ENCODE measurements at places on chromosomes 7 and 10. TPM values are rescaled to one million over a fixed set of nuclear protein-coding genes. Genes with fewer than 3 reads are reported as not detected.

DNA sequence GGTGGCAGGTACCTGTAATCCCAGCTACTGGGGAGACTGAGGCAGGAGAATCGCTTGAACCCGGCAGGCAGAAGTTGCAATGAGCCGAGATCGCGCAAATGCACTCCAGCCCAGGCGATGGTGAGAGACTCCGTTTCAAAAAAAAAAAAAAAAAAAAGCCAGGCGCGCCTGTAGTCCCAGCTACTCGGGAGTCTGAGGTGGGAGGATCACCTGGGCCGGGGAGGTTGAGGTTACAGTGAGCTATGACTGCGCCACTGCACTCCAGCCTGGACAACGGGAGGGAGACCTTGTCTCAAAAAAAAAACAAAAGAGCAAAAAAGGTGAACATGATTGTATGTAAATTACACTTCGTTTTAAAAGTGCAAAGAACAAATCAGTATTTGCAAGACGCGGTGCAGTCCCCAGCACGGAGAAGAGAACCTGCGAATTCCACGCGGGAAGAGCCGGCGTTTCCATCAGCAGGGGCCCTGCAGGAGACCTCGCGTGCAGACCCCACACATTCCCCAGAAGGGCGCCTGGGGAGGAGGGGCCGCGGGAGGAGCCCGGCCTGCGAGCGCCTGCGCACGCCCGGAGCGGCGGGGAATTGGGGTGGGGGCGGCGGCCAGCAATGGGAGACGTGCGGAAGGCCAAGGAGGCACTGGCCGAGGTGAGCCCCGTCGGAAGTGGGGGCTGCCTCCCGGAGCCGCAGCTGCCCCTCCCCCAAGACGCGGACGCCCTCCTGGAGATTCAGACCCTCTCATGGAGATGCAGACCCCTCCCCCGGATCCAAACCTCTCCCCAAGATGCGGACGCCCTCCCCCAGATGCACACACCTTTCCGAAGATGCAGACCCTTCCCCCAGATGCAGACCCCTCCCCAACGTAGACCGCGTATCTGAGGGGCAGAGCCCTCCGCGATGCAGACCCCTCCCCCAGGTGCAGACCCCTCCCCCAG is 16.7 kb upstream of the SUN1 start:
- no peaks in the 10 kb centered on the region for H3K27me3 ChIP-seq
- no peaks in the 10 kb centered on the region for H3K36me3 ChIP-seq
- peak overlapping the region; percentile 97 for H3K27ac ChIP-seq
- H3K4me3 ChIP-seq = peak overlapping the region; percentile 34

The CLDN12 gene
- total RNA-seq = 39.5 TPM

DNA sequence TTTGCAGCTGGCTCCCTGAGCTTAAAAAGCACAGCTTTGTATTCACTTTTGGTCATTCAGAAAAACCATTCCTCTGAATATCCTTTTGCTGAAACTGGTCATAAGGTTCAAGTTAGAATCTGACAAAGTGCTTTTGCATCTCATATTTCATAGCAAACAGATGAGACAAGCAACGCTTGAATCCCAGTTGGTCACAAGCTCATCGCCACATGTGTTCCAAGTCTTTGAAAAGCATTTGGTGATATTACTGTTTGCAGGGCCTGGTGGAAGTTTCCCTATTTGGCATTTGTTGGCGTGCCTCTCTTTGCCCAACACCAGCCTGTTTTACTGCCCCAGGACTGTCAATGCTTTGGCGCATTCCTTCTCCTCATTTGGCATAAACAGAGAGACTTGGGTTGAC is 10.3 kb downstream of the TACC2 start:
- H3K4me3 ChIP-seq = no peak overlapping the region
- no peaks in the 10 kb centered on the region for H3K27me3 ChIP-seq
- no peak for DNase-seq
- H3K4me1 ChIP-seq = no peaks in the 10 kb centered on the region
- H3K36me3 ChIP-seq = no peaks in the 10 kb centered on the region

DNA sequence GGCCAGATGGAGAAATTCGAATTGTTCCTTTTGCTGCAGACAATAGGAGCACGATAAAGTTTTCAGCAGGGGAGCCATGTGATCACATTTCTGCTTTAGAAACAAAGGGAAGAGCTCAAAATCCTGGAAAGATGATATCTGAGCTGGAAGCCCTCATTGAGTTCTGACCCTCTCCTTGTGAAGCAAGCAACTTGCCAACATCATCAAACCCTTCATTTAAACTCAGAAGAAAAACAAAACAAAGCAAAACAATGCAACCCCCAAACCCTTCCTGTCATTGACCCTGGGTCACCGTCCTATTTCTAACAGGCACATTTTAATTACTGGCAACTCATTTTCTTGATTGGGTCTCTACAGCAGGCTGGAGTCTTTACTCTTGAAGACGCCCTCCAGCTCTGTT is 198.3 kb upstream of the ZNF32 start:
- H3K36me3 ChIP-seq = no peaks in the 10 kb centered on the region
- H3K27me3 ChIP-seq = no peaks in the 10 kb centered on the region
- no peak for DNase-seq
- no peak overlapping the region for H3K27ac ChIP-seq
- no peak overlapping the region for H3K4me3 ChIP-seq

- DNase-seq = no peak
- H3K36me3 ChIP-seq = no peaks in the 10 kb centered on the region
- no peaks in the 10 kb centered on the region for H3K27me3 ChIP-seq
These were observed 33.6 kb upstream of the PIK3AP1 start for GRCh38 chr10:96753956-96754355.

The EGR2 gene
- not detected for total RNA-seq

- H3K36me3 ChIP-seq = no peaks in the 10 kb centered on the region
- H3K27me3 ChIP-seq = no peaks in the 10 kb centered on the region
- H3K4me3 ChIP-seq = no peak overlapping the region
- no peak overlapping the region for H3K27ac ChIP-seq
- no peak for DNase-seq
These were observed 37.6 kb downstream of the PLXDC2 start for GRCh38 chr10:19853831-19854230.

GRCh38 chr10:117218654-117219053 is 21.4 kb downstream of the KCNK18 start:
- DNase-seq = no peak
- H3K4me3 ChIP-seq = no peak overlapping the region
- H3K27me3 ChIP-seq = no peaks in the 10 kb centered on the region
- H3K4me1 ChIP-seq = peaks cover 3% of the 10 kb centered on the region
- H3K27ac ChIP-seq = no peak overlapping the region
- no peaks in the 10 kb centered on the region for H3K36me3 ChIP-seq

The LIPJ gene
- 0.59 TPM for total RNA-seq

The MMP21 gene
- not detected for total RNA-seq

DNA sequence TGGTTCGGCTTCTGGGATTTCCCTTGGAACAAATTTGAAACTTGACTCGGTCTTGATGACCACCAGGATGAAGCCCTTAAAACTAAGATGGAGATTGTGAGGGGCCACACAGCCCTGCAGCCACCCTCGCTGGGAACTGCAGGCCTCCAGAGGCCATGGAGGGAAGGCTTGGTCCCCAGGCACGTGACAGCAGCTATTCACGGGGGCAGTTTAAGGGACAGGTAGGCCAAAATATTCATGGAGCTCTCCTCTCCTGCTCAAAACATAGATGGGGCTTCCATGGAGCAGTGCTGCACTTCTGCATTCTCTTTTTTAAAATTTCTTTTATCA is 137.0 kb downstream of the ADCY1 start:
- no peaks in the 10 kb centered on the region for H3K4me1 ChIP-seq
- no peak overlapping the region for H3K27ac ChIP-seq
- no peak overlapping the region for H3K4me3 ChIP-seq
- no peak for DNase-seq
- H3K27me3 ChIP-seq = no peaks in the 10 kb centered on the region

- H3K4me3 ChIP-seq = no peak overlapping the region
- H3K27me3 ChIP-seq = no peaks in the 10 kb centered on the region
- no peaks in the 10 kb centered on the region for H3K4me1 ChIP-seq
- H3K27ac ChIP-seq = no peak overlapping the region
- DNase-seq = no peak
These were observed 249.4 kb downstream of the COBL start for GRCh38 chr7:51067258-51067657.

DNA sequence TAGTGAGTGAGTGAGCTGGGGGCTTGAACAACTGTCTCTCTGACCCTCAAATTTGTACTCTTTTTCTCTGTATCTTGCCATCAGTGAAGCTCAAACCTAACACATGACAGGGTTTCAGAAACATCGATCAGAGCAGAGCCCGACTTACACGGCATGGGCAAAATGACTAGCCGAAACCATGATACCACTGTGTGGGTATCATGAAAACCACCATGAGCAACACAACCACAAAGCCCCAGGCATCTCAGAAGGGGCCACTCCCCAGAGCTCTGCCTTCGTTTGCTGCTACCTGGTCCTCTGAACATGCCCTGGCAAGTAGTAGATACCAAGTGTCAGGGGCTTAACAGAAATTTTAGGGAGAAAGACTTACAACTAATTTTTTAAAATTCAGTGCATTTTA is 308.5 kb downstream of the WDR11 start:
- no peaks in the 10 kb centered on the region for H3K36me3 ChIP-seq
- no peaks in the 10 kb centered on the region for H3K27me3 ChIP-seq
- DNase-seq = no peak
- no peaks in the 10 kb centered on the region for H3K4me1 ChIP-seq
- no peak overlapping the region for H3K4me3 ChIP-seq

The GIMAP1 gene
- total RNA-seq = 4.0 TPM

DNA sequence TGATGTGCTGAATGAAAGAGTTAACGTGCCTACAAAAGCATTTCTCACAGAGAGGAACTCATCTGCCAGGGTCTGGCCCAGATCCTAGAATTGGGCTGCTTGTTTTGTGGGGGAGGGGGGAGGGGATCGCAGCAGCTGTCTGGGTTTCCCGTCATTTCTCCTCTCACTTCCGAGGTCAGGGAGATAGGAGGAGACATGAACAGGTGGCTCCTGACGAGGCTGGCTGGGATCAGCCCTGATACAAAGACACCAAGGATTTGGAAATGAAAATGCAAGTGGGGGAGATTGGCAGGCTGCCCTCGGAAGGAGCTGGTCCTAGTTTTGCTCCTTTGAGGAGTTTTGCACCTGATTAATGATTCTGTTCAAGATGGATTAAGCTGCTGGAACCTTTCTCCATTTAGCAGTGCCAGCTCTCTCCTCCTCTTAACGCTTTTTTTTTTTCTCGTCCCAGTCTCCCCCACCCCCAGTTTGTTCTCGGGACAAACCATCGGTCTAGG is 86.8 kb upstream of the KMT2C start:
- H3K27ac ChIP-seq = no peak overlapping the region
- H3K36me3 ChIP-seq = no peaks in the 10 kb centered on the region
- no peaks in the 10 kb centered on the region for H3K27me3 ChIP-seq

The PDE1C gene
- 15.9 TPM for total RNA-seq

- H3K4me1 ChIP-seq = no peaks in the 10 kb centered on the region
- no peaks in the 10 kb centered on the region for H3K36me3 ChIP-seq
- no peak overlapping the region for H3K4me3 ChIP-seq
- no peak overlapping the region for H3K27ac ChIP-seq
- no peak for DNase-seq
These were observed 261.8 kb upstream of the RNF32 start for GRCh38 chr7:156378806-156379205.

DNA sequence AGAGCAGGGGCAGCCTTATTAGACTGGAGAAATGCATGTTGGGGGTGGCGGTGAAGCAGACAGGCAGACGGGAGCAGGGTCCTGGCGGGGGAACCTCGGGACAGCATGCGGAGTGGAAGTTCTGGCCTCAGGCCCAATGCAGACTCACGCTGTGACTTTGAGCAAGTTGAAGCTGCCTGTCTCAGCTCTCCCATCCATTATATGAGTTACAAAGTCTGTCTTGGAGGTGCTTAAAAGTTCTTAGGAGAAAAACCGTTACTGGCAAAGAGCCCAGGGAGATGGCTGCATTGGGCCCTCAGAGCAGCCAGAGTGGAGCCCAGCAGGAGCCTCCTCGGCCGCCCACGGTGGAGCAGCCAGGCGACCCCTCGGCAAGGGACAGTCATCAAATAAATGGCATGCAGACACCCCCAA is 509.5 kb downstream of the PLXNA4 start:
- no peaks in the 10 kb centered on the region for H3K36me3 ChIP-seq
- no peak overlapping the region for H3K4me3 ChIP-seq
- peak; percentile 52 for DNase-seq
- peak overlapping the region; percentile 73 for H3K27ac ChIP-seq

DNA sequence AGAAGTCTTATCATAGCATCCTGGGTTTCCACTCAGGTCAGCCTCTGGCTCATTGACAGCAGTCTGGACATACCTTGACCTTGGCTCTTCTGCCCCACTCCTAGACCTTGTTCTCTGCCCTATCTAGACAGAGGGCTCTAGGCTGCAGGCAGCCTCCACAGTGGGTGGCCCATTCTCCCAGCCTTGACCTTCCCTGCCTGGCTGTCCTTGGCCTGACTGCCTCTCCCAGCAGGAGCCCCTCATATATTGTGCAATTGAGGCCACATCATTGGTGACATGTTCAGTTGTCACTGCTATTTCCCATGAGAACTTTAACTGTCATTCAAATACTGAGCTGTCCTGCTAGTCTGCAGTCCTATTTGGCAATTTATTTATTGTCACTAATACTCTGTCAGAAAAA is 503.4 kb downstream of the PLXNA4 start:
- H3K36me3 ChIP-seq = no peaks in the 10 kb centered on the region
- H3K4me3 ChIP-seq = no peak overlapping the region
- H3K27ac ChIP-seq = no peak overlapping the region
- no peaks in the 10 kb centered on the region for H3K27me3 ChIP-seq
- no peaks in the 10 kb centered on the region for H3K4me1 ChIP-seq

The CC2D2B gene
- 2.1 TPM for total RNA-seq

GRCh38 chr7:125644109-125644508 is 714.5 kb upstream of the POT1 start:
- no peaks in the 10 kb centered on the region for H3K4me1 ChIP-seq
- H3K27ac ChIP-seq = no peak overlapping the region
- DNase-seq = no peak
- no peak overlapping the region for H3K4me3 ChIP-seq
- H3K36me3 ChIP-seq = no peaks in the 10 kb centered on the region

DNA sequence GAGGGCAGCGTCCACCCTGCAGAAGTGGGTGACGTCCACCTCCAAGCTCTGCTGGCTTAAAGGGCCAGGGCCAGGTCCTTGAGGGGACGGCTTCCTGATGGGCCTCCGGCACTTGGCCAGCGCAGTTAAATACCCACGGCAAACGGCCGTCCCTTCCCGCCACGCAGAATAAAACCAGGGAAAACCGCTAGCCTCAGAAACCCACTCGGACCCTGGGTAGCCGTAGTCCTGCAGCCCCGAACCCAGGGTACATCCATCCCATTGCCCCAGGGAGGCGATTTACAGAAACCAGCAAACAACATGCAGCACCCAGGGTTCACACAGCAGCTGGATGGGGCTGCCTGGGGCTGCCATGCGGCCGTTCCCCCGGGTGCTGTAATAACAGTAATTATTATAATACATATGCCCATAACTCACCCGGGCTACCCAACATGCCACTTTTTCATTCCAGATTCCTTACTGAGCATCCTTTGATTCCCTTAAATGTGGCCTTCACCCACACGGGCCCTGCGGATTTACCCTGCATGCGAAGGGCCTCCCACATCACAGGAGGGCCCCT is 81.5 kb upstream of the PDGFA start:
- H3K4me3 ChIP-seq = no peak overlapping the region
- H3K4me1 ChIP-seq = no peaks in the 10 kb centered on the region
- DNase-seq = no peak
- H3K36me3 ChIP-seq = no peaks in the 10 kb centered on the region
- peak overlapping the region; percentile 76 for H3K27ac ChIP-seq

GRCh38 chr10:23453465-23453864 is 14.6 kb downstream of the OTUD1 start:
- H3K36me3 ChIP-seq = no peaks in the 10 kb centered on the region
- no peaks in the 10 kb centered on the region for H3K4me1 ChIP-seq
- no peak for DNase-seq
- no peak overlapping the region for H3K4me3 ChIP-seq
- H3K27ac ChIP-seq = no peak overlapping the region
- H3K27me3 ChIP-seq = no peaks in the 10 kb centered on the region

GRCh38 chr10:132446661-132447445 is 49.9 kb downstream of the PWWP2B start:
- peak; percentile 60 for DNase-seq
- peak overlapping the region; percentile 94 for H3K27ac ChIP-seq
- no peak overlapping the region for H3K4me3 ChIP-seq
- no peaks in the 10 kb centered on the region for H3K27me3 ChIP-seq
- peaks cover 13% of the 10 kb centered on the region for H3K4me1 ChIP-seq

All from uterus (tissue), 4 donors.